ENCODE measurements at places on chromosomes 1 and 21.

GRCh38 chr21:43809346-43809799 is 20.0 kb downstream of the RRP1 start:
- H3K27me3 ChIP-seq = peaks cover 16% of the 10 kb centered on the region
- no peak overlapping the region for H3K4me3 ChIP-seq
- H3K4me1 ChIP-seq = peaks cover 32% of the 10 kb centered on the region
- no peaks in the 10 kb centered on the region for H3K36me3 ChIP-seq

DNA sequence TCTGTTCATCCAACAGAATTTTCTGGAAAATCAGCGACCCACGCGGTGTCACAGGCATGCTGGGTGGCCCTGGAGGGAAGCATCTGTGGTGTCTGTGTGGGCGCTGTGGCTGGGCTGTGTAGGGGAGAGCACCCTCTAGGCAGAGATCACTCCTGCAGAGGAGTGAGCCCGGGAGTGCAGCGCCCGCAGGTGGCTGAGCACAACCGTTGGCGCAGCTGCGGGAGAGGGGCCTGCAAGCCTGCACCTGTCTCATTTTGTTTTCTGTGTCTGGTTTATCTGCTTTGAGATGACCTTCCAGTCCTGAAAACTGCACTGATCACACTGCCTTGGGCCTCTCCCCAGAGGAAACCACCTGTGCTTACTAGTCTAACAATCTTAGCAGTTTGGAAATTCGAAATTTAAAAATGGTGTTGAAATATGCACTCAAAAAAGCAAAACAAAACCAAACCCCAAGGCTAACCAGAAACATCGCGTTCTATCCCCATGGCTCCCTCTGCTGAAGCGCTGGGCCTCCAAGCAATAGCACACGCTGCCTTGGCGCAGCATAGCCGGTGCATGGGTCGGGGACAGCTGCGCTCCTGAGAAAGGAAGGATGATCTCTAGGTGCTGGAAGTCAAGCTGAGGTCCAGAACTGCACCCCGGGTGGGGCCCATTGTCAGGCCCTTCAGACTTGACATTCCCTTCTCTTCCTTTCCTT is 4.8 kb downstream of the FAM3B start:
- no peak overlapping the region for H3K27ac ChIP-seq
- no peaks in the 10 kb centered on the region for H3K36me3 ChIP-seq
- peaks cover 7% of the 10 kb centered on the region for H3K27me3 ChIP-seq
- H3K4me1 ChIP-seq = peaks cover 3% of the 10 kb centered on the region
- H3K4me3 ChIP-seq = no peak overlapping the region
- no peak for DNase-seq

GRCh38 chr1:151479462-151479861 is 20.2 kb upstream of the POGZ start:
- peaks cover 4% of the 10 kb centered on the region for H3K27me3 ChIP-seq
- no peak overlapping the region for H3K27ac ChIP-seq
- DNase-seq = no peak
- peaks cover 1% of the 10 kb centered on the region for H3K36me3 ChIP-seq
- no peaks in the 10 kb centered on the region for H3K4me1 ChIP-seq
- H3K4me3 ChIP-seq = no peak overlapping the region

DNA sequence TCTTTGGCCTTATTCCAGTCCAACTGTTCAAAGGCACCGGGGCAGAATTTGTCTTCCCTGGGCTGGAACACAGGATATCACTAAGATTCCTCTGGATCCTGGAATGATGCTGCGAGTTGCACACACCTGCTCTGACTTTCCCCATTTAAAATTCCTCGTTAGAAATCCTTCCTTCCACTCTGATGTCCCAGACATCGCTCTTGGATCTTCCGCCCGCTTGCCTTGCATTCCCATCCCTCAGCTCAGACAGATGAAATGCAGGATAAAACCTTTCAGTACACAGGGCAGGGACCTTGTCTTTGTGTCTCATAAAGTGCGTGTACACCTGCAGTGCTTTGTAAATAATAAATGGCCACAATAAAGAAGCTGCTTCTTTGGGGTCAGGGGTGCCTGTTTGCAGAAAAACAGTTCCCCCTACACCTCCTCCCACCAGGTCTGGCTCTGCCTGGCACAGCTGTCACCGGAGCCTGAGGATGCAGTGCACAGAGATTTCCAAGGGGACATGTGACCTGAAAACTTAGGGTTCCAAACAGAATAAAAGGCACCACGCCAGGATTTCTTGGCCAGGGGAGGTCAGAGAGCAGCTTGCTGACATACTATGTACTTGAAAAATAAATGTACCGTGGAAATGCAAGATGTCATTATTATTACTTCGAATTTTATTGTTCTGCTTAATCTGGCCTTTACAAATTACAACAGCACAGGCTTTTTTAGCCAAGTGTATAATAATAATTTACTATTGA is 62.9 kb upstream of the SYT6 start:
- no peak overlapping the region for H3K4me3 ChIP-seq
- H3K27ac ChIP-seq = no peak overlapping the region
- no peak for DNase-seq
- H3K36me3 ChIP-seq = no peaks in the 10 kb centered on the region
- H3K27me3 ChIP-seq = peaks cover 15% of the 10 kb centered on the region

DNA sequence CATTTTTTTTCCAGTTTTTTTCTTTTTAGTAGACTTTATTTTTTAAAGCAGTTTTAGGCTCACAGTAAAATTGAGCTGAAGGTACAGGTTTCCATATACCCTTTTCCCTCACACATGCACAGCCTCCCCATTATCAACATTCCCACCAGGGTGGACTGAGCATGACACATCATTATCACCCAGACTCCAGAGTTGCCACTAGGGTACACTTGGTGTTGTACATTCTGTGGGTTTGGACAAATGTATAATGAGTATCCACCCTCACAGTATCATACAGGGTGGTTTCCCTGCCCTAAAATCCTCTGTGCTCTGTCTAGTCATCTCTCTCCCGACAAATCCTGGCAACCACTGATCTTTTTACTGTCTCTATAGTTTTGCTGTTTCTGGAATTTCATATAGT is 3.0 kb upstream of the AIM2 start:
- H3K4me3 ChIP-seq = no peak overlapping the region
- H3K36me3 ChIP-seq = peaks cover 4% of the 10 kb centered on the region
- H3K27me3 ChIP-seq = no peaks in the 10 kb centered on the region
- peaks cover 18% of the 10 kb centered on the region for H3K4me1 ChIP-seq
- no peak overlapping the region for H3K27ac ChIP-seq
